ENCODE measurements at places on chromosomes 7 and 10. TPM values are rescaled to one million over a fixed set of nuclear protein-coding genes. Genes with fewer than 3 reads are reported as not detected.

DNA sequence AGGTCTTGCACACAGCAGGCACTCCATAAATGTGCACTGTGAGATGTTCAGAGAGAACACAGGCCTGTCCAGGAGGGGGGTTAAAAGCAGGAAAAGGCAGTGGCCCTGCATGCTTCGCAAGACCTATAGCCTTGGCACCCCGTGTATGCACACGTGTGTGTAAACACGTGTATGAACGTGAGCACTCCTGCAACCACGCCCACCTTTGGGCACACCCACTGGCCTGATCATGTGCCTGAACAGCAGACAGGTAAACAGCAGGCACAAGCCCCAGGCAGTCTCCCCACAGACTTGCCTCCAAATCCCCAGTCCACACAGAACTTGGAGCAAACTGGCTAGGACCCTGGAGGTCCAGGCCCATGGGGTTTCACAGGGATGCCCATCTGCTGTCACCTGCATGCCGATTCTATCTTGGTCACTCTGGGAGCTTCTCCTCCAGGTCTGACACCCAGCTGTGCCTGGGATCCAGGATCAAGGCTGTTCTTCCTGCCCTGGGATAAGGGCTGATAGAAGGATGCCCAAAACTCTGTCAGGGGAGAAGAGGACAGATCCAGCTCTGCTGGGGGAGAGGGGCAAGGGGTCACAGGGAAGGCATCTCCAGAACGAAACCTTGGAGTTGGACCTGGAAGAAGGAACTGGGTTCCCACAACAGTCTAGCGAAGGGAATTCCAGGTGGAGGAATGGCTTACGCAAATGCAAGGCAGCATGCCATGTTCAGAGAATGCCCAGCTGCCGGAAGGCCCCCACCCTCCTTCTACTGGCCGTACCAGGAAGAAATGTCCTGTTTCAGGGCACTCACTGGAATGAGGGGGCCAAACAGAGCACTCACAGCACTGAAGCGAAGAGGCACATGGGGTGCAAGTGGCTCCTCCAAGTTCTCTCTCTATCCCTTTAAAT, 14.3 kb upstream of the ZMIZ1 start:
- no peak for DNase-seq

DNA sequence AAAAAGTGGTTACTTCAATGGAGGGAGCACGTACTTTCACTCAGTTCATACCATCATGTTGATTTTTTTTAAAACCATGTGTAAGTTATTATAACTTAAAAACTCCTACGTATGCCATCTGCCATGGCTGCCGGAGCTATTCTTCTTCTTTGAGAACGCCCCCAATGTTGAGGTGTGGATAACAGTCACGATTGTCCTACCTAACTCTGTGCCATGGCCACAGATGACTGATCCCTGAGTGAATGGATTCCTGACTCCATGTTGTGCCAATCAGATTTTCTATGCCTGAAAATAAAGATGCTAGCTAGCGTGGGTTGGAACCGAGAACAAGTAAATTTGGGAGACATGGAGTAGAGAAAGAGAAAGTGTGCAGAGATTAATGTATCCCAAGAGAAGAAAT, 5.3 kb downstream of the MCMBP start:
- no peak for DNase-seq

DNA sequence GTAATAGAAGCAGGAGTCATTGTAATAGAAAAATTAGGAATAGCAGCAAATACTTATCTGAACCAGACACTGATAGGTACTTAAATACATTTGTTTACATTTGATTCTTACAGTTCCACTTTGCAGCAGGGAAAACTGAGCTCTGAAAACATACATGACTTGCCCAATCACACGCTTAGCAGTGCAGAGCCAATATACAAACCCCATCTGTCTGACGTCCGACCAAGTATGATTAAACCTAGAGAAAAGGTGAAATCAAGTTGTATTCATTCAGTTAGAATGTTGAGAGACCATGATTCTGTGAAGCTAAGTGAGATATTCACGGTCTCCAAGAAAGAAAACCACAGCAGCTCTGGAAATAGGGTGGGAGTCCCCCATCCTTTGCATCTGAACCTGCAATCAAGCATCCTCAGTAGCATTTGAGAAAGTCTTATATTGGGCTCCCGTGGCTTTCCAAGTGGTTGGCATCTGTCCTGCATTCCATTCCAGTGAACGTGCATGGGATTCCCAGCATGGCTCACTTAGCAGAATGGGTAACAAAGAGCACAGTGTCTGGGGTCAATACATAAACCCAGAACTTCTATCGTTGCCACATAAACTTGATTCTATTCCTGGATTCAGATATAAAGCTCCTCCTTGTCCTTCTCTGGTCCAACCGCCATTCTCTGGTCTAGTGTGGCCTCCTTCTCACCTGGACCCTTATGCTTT, 148.7 kb upstream of the RSU1 start:
- peak; percentile 93 for DNase-seq

- DNase-seq = peak; percentile 16
Measured at GRCh38 chr7:145212050-145212449, 376.2 kb upstream of the TPK1 start.

The ADK gene
- total RNA-seq = 61.4 TPM

All from tongue (tissue), 3 donors.